Nephron progenitor cell (in vitro differentiated cells): ENCODE measurements at places on chromosomes 7 and 10.

GRCh38 chr10:63217120-63217605 lies 84.0 kb downstream of the NRBF2 start:
- DNase-seq, result no peak

DNA sequence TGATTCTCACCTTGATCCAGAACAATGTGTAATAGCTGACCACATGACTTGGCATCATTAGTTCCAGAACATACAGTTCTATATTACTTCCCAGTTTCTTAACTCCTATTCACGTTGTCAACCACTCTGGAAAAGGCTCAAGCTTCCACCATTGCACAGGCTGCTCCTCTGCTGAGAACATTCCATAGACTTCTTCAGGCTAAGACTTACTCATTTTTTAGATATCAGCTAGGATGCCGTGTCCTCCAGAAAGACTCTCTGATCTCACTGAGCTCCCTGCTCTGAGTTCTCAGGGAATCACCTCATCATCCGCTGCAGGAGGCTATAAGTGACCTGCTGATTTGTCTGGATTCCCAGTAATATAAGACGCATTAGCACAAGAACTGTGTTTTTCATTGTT lies 73.1 kb downstream of the HTR7 start:
- DNase-seq, result no peak

GRCh38 chr7:117086788-117087187 lies 133.5 kb downstream of the ST7 start:
- no peak for DNase-seq

DNA sequence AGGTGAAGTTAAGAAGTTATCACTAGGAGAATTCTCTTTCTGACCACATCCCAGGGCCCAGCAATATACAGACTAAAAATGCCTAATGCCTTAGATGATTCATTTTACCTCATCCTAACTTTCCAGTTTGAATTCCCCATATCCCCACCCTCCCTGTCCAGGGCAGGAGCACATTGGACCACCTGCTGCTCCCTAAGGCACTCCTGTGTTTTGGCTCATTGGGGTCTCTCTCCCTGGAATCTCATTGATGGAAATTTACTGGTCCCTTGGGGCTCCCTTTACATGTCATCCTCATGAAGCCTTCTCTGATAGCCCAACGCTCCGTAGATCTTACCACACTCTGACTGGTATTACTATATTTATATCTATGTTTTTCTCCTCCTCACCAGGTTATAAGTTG lies 2.7 kb downstream of the IL2RA start:
- DNase-seq, result no peak

DNA sequence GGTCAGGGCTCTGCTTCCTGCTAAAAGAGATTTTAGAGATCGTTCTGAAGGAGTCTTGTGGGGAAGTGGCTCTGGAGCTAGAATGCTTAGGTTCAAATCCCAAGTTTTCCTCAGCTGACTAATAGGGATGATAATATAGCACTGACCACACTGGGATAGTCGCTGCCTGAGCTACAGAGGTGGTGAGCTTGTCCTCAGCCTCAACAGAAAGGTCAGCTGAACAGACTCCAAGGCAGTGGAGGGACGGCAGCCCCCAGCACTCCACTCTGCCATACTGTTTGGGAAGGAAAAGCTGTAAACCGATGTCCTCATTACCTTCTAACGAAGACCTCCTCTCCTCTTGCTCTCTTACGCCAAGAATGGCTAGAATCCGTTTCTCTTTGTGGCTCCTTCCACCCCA lies 36.2 kb downstream of the KAT6B start:
- DNase-seq, result no peak

GRCh38 chr7:4416396-4417056 lies 265.6 kb upstream of the FOXK1 start:
- DNase-seq, result no peak

DNA sequence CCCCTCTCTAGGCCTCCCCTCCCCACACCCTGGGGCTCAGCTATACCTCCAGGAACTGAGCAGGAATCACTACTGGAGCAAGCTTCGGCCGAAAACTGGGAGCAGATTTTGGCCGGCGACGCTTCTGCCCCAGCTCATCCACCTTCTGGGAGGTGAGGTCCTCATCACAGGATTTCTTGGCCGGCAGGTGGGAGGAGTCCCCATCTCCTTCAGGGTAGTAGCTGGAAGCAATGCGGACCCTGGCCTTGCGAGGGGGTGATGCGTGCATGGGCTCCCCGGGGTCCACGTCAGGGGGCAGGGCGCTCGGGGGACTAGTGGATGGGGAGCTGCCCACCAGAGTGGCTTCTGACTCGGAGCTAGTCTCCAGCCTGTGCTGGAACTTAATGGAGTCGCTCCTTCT lies 105.5 kb downstream of the DLG5 start:
- no peak for DNase-seq

GRCh38 chr7:48251766-48252165 lies 80.5 kb downstream of the ABCA13 start:
- no peak for DNase-seq

GRCh38 chr10:31932838-31933237 lies 4.2 kb upstream of the ARHGAP12 start:
- DNase-seq, result no peak

- DNase-seq, result no peak
Measured at GRCh38 chr7:114107522-114107921, 188.7 kb upstream of the PPP1R3A start.

- DNase-seq, result no peak
Measured at GRCh38 chr10:70334526-70335245, 47.7 kb downstream of the LRRC20 start.

- DNase-seq, result no peak
Measured at GRCh38 chr10:104304927-104305326, 33.3 kb downstream of the ITPRIP start.

- DNase-seq, result peak; percentile 70
Measured at GRCh38 chr7:142603870-142604448, 145.3 kb upstream of the PRSS1 start.

GRCh38 chr10:94680544-94680943 lies 3.0 kb upstream of the CYP2C18 start:
- no peak for DNase-seq

DNA sequence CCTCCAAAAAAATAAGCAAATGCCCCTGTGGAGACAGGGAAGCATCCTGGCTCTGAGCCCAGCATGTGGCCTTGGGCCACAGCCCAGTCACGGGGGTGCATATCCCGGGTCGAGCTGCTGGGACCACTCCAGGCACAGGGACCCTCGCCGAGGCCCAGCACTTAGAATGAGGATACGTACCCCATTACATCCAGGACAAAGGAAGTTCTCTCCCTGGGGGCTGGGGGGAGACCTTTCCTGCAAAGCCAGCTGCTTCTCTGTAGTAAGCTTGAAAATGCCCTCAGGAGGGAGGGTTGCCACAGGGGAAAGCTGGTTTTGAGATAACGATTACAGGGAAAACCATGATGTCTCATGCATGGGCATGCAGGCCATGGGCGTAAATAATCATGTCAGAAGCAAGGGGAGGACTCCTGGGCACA lies 75.5 kb downstream of the HIPK2 start:
- DNase-seq, result no peak

GRCh38 chr7:158539711-158540146 lies 47.9 kb downstream of the PTPRN2 start:
- DNase-seq, result no peak

DNA sequence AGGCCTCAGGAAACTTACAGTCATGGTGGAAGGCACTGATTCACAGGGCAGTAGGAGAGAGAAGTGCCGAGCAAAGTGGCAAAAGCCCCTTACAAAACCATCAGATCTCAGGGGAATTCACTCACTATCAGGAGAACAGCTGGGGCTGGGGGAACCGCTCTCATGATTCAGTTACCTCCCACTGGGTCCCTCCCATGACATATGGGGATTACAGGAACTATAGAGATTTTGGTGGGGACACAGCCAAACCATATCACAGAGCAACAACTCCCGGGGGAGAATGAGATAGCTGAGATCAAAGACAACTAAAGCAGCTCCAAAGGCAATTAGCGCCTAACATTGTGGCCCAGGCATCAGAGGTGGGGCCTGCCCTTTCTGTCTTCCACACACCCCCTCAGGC lies 85.4 kb upstream of the VOPP1 start:
- no peak for DNase-seq

DNA sequence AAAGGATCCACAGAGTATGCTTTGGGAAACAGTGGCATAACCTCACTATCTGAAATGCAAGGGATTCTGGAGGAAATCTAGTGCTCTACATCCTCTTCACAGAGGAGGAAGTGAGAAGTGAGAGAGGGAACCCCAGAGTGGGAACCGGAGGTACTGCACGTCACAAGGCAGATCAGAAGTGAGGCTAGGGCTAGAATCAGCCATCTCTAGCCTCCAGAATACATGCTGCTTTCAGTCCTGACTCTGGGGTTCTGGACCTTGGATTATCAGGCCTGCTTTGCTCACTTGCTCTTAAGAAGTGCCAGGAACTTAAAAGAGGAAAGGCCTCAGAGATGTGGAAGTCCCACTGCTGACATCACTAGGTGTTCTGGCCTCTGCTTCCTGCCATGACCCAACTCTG lies 25.7 kb downstream of the ZNF503 start:
- no peak for DNase-seq

GRCh38 chr7:104816537-104816936 lies 197.5 kb upstream of the KMT2E start:
- DNase-seq, result no peak

DNA sequence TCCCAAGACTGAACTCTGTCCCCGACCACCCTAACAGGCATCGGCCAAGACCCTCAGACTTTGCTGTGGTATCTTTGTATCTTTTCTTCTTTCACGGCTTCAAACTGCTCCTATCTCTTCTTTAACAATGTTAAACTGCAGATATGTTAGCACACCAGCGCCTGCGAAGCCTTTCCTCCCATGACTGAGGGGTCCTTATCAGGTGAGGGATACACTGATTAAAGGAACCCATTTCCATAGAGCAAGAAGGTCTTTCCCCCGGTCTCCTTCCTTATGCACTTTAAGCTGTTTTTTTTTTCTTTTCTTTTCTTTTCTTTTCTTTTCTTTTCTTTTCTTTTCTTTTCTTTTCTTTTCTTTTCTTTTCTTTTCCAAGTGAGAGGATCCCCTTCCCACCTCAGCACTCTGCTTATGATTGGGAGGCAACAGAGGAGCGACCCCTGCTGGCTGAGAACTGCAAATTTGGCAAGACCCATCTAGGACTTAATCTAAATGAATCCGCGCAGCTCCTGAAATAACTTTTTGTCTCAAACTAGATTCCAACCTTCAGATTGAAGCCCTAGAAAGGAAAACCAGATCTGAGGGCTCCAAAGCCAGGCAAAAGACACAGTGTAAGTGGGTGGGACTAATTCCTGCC lies 109.9 kb downstream of the ITGB8 start:
- DNase-seq, result peak; percentile 44

- DNase-seq, result no peak
Measured at GRCh38 chr10:63396133-63396761, 69.5 kb downstream of the JMJD1C start.

- DNase-seq, result peak; percentile 31
Measured at GRCh38 chr7:111763221-111763801, 201.0 kb upstream of the IMMP2L start.

GRCh38 chr10:124588736-124589490 lies 127.3 kb downstream of the LHPP start:
- DNase-seq, result peak; percentile 79

DNA sequence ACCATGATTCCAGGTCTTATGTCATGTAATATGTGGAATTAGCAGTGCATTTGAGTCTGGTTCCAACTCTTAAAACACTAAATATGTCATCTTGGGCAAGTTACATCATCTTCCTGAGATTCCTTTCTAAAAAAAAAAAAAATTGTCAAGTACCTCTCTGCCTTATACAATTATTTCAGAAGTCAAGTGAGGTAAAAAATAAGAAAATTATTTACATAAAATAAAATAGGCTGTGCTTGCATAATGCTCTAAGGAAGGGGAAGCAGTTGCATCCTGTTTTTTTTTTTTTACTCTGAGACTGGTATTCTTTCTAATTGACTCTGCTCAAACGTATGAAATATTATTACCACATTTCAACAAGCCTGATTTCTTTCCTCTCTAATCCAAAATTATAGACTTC lies 55.1 kb upstream of the SEMA3A start:
- no peak for DNase-seq

DNA sequence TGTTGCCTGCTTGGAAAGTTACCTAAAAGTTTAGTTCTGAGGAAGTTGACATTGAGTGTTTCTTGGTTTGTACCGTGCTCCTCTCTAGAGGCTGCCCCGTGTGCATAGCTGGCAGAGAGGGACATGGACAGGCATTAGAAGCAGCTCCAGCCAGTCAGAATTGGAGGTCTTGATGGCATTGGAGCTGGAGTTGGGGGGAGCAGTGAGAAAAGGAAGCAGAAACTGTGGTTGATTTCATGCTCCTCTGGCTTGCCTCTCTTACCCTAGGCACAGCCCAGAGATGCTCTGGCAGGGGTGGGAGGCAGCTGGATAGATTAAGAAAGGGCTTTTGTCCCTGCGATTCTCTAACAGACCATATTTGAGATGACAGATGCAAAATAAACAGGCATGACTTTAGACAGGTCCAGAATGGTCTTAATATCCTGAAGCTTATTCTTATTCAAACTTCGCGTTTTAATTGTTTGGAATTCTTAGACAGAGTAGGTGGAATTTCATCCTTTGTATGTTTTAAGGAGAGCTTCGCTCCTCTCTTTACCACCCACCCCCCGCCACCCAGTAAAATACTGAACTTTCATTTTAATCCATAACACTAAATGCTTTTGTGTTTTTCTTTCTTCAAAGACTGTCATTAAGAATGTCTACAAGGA lies 73.5 kb upstream of the GLCCI1 start:
- no peak for DNase-seq

GRCh38 chr7:124959676-124960075 lies 30.1 kb upstream of the POT1 start:
- DNase-seq, result no peak

DNA sequence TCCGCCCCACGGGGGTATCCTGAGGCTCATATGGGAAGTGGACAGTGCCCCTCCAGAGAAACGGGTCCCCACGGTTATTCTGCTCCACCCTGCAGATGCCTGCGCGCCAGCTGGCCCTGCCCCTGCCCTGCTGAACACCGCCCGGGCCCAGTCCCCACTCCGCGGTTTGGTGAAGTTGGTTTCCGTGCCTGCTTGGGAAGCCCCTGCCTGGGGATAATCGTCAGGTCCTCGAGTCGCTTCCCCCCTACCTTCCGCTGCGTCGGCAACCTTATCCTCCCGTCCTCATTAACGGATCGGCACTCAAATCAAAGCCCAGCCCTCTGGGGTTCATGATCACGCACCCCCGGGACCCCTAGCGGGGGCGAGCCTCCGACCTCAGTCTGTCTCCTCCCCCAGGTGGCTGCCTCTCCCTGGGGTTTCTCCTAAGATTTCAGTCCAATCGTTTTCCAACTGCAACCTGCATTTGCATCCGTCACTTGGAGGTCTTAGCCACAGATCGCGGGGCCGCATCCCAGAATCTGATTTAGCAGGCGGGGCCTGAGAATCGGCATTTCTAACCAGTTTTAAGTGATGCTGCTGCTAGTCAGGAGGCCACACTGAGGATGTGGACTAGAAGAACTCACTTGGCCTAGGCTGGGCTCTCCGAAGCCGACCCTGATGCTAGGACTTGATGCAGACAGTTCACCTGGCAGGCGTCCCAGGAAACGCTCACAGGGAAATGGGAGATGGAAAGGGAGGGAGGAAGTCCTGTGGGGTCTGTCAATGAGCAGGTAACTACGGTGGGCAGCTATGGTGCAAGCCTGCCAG lies 27.6 kb downstream of the WDR86 start:
- DNase-seq, result no peak

- no peak for DNase-seq
Measured at GRCh38 chr10:72353028-72353964, 1.4 kb downstream of the DNAJB12 start.
